ENCODE measurements at places on chromosomes 11 and 22. TPM values are rescaled to one million over a fixed set of nuclear protein-coding genes. Genes with fewer than 3 reads are reported as not detected.

The BATF2 gene
- total RNA-seq, result 0.37 TPM

The NOX4 gene
- total RNA-seq, result 0.37 TPM

The TMEM126A gene
- total RNA-seq, result 37.1 TPM

The SLC22A6 gene
- total RNA-seq, result not detected

The IGLL1 gene
- not detected for total RNA-seq

The GDPD5 gene
- 4.0 TPM for total RNA-seq

The DCHS1 gene
- total RNA-seq, result 0.78 TPM

The HORMAD2 gene
- not detected for total RNA-seq

The MS4A4A gene
- total RNA-seq, result not detected

The MMP12 gene
- 0.59 TPM for total RNA-seq

The FGF4 gene
- total RNA-seq, result not detected

The GGTLC2 gene
- total RNA-seq, result not detected

The ARHGAP8 gene
- total RNA-seq, result not detected

The CPSF7 gene
- 24.6 TPM for total RNA-seq

The PRR5 gene
- total RNA-seq, result 6.2 TPM

The SAMM50 gene
- total RNA-seq, result 39.3 TPM

The KRTAP5-1 gene
- total RNA-seq, result not detected

The NDUFS8 gene
- 94.4 TPM for total RNA-seq

The PRG2 gene
- not detected for total RNA-seq

The SYT13 gene
- not detected for total RNA-seq

The YPEL4 gene
- total RNA-seq, result 0.73 TPM

The HBE1 gene
- total RNA-seq, result not detected

The POU2AF2 gene
- total RNA-seq, result not detected

The RIMBP3C gene
- total RNA-seq, result 0.39 TPM

The PHOX2A gene
- total RNA-seq, result not detected

The ABCC8 gene
- total RNA-seq, result not detected

The MPZL2 gene
- not detected for total RNA-seq

The CTSW gene
- total RNA-seq, result under 0.01 TPM

The ART1 gene
- not detected for total RNA-seq

The TXN2 gene
- total RNA-seq, result 18.2 TPM

The CCDC89 gene
- total RNA-seq, result 4.8 TPM

The RCOR2 gene
- total RNA-seq, result 2.7 TPM

The MFRP gene
- not detected for total RNA-seq

The NAALAD2 gene
- 0.73 TPM for total RNA-seq

The PPARA gene
- total RNA-seq, result 19.5 TPM

The ANKK1 gene
- not detected for total RNA-seq

The C11orf42 gene
- total RNA-seq, result not detected

The TSGA10IP gene
- total RNA-seq, result not detected

The OR52N4 gene
- not detected for total RNA-seq

The SYT12 gene
- total RNA-seq, result under 0.01 TPM

The RASL10A gene
- not detected for total RNA-seq

The PTPRCAP gene
- total RNA-seq, result 1.1 TPM
